ENCODE measurements at places on chromosomes 2 and 18. TPM values are rescaled to one million over a fixed set of nuclear protein-coding genes. Genes with fewer than 3 reads are reported as not detected.

DNA sequence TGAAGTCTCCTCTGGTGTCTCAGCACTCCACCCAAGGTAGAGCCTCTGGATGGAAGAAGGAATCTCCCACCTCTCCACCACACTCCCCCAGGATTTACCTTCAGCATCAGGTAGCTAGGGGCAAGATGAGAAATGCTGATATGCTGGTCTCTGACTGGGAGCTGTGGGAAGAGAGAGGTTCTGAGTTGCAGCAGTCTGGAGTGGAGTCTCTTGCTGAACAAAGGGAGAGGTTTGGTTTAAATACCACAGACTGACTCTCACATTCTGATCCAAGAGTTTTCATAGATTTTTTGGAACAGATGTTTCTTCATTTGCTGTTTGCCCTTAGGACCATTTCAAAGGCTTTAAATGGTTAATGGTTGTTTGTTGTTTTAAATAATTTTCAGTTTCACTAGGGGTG lies 1.1 kb upstream of the CFLAR start:
- no peak for DNase-seq

GRCh38 chr2:190334479-190335224 lies 8.7 kb upstream of the INPP1 start:
- DNase-seq = no peak

GRCh38 chr18:61950371-61950770 lies 57.6 kb upstream of the RNF152 start:
- DNase-seq = no peak

DNA sequence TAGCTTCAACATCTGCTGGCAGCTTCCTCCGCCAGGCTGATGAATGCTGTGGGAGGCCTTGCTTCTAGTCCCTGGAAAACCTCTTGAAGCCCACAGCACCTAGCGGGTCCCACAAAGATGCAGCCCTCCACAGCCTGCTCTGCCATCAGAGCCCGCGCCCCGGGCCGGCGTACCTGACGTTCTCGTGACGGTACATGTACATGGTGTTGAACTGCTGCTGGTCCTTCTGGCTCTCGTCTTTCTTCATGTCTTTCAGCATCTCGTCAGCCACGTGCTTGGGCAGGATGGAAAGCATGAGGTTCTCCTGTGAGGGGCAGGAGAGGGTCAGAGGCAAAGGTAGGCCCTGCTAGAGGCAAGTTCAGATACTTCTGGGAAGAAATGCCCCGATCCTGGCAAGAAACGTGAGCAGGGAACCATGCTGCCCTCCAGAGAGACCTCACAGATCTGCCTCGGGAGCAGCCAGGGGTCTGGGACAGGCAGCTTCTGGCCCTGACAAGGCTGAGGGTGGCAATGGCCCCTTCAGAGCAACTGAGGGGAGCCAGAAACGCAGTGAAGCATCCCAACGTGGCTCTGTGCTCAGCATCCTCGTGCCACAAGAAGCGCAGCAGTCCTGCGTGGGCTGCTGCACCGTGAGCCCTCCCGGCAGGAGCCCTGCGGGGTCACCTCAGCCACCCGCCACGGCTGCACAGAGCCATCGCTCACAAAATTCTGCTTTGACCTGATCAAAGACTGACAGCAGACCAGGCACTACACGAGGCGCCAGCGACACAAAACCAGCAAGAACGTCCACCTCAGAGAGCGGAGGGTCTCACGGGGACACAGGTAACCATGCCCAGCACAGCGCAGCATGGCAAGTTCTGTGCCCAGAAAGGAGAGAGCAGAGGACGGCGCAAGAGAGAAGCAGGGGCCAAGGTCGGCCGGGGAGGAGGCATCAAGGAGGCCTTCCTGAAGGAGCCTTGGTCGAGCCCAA lies 49.1 kb downstream of the CENPO start:
- DNase-seq = no peak

- DNase-seq = no peak
These were observed 31.2 kb downstream of the ASAP2 start for GRCh38 chr2:9237831-9238230.

DNA sequence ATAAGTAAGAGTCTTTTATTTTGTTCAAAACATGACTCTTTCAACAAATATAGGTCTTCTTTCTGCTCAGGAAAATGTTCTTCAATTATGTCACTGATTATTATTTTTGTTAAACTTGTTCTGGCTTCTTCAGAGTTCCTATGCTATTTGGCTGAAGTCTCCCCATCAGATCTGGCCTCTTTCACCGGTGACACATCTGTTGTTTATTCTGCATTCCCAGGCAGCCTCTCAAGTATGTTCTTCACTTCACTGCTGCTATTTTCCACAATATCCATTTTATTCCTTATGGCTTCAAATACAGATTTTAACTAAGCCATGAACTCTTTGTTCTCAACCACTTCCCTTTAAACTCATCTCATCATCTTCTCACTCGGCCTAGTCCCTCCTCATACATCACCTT lies 45.7 kb downstream of the HDAC4 start:
- no peak for DNase-seq

DNA sequence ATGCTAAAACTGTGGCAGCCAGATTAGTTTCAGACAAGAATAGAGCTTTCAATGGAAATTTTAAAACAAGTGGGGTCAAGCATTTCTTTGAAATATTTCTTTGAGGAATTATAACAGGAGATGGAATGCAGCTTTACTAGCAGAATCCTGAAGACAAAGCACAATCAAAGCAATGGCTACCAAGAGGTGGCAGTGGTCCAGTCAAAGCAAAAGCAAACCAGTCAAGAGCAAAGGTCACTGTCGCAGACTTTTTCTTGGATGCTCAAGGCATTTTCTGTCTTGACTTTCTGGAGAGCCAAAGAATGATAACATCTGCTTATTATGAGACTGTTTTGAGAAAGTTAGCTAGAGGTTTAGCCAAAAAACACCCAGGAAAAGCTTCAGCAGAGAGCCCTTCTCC lies 351.2 kb upstream of the DLGAP1 start:
- DNase-seq = no peak

- DNase-seq = peak; percentile 42
These were observed 818 bp downstream of the ITGB1BP1 start for GRCh38 chr2:9422321-9423099.

- no peak for DNase-seq
These were observed 561.9 kb upstream of the ID2 start for GRCh38 chr2:8119782-8120505.

GRCh38 chr2:39468579-39469451 lies 31.7 kb upstream of the MAP4K3 start:
- no peak for DNase-seq

DNA sequence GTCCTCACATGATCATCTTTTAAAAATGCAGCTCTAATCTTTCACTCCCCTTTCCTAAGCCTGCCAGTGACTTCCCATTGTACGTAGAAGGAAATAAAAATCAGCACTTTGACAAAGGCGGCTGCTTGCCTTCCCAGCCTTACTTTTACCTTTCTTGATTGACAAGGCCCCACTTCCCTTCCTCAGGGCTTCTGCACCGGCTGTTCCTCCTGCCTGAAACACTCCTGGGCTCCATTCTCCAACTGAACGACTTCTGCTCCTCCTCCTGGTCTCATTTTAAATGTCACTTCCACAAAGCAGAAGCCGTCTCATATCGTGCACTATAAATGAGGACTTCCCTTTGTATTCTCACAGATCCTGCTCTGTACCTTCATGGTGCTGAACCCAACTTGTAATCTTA lies 56.1 kb downstream of the OSBPL6 start:
- DNase-seq = no peak

GRCh38 chr2:204542982-204543608 lies 2.2 kb upstream of the PARD3B start:
- DNase-seq = no peak

DNA sequence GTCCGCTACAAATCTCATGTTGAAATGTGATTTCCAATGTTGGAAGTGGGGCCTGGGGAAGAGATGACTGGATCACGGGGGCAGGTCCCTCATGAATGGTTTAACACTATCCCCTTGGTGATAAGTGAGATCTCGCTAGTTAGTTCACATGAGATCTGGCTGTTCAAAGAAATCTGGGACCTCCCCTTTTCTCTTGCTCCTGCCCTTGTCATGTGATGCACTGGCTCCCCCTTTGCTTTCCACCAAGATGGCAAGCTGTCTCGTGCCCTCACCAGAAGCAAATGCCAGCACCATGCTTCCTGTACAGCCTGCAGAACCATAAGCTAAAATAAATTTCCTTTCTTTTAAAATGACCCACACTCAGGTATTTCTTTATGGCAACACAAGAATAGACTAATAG lies 57.3 kb upstream of the C2orf15 start:
- no peak for DNase-seq

DNA sequence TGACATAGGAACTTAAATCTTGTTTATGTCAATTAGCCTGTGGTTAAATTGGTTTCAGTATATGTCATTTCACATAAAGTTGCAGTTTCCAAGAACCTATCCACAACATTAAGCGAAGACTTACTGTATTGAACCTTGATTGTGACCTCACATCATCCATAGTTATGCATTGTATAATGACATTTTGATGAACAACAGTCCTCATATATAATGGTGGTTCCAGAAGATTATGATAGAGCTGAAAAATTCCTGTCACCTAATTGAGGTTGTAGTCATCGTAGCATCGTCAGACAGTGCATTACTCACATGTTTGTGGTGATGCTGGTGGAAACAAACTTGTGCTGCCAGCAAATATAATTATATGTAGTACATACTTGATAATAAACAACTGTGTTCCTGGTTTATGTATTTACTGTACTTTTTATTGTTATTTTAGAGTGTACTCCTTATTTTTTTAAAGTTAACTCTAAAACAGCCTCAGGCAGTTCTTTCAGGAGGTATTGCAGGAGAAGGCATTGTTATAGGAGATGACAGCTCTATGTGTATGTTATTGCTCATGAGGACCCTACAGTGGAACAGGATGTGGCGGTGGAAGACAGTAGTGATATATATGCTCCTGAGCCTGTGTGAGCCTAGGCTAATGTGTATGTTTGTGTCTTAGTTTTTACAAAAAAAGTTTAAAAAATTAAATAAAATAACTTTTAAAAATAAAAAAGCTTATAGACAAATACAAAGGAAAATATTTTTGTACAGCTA lies 56.6 kb downstream of the UBE2E3 start:
- DNase-seq = peak; percentile 12

DNA sequence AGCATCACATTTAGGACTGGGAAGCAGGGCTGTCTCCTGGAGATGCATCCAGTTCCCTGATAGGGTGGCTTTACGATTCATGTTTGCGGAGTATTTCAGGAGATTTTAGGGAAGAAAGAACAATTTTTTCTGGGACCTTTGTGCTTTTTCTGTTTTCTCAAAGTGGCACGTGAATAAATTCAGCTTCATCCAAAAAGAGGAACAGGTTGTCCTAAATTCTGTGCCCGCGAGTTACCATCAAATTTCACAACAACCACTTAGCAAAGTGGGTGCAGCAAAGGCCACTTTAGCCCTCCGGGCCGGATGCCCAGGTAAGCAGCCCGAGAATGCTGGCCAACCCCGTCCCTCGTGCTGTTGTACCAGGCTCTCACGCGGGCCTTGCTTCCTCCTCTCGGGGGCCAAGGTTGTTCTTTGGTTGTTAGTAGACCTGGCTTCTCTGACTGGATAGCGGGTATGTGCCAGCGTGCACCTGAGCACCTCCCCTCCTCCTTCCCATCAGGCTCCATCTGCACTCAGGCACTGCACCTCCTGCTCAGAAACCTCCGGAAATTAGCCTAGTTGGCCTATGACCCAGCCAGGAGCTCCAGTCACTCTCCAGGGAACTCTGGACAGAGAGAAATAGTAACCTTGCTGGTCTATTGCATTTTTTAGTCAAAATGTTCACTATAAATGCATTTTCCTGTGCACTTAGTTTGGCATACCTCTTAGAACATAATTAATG lies 83.0 kb downstream of the CMPK2 start:
- no peak for DNase-seq

- DNase-seq = peak; percentile 57
These were observed 1.4 kb upstream of the RNF152 start for GRCh38 chr18:61893971-61894750.

Gene ACADL
- polyA plus RNA-seq = not detected

Gene NIFK
- 67.4 TPM for polyA plus RNA-seq

Gene DYNAP
- polyA plus RNA-seq = not detected

Gene DAPL1
- polyA plus RNA-seq = not detected

Gene KIDINS220
- 12.2 TPM for polyA plus RNA-seq

Gene POTEI
- polyA plus RNA-seq = not detected

Gene CIB4
- not detected for polyA plus RNA-seq

Gene IL18R1
- polyA plus RNA-seq = 32.9 TPM

Gene KCNG2
- polyA plus RNA-seq = not detected
